ENCODE measurements at places on chromosomes 5 and 9.

DNA sequence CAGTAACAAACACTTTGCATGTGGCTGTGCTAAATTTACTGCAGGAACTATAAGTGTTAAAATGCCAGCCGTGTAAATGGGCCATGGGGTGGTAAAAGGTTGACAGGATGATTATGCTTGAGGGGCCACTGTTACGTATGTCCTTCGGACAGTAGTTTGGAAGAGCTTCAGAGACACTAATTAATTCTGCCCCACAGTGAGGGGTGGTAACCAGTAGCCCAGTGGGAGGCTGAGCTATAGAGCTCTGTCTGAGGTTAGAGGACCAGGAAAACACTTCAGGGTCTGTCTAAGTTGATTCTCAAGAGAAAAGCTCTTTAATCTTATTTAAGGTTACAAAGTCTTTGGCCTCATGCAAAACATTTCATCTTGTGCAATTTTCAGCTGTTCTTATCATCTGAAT lies 176.6 kb downstream of the DMRTA1 start:
- no peak for DNase-seq

DNA sequence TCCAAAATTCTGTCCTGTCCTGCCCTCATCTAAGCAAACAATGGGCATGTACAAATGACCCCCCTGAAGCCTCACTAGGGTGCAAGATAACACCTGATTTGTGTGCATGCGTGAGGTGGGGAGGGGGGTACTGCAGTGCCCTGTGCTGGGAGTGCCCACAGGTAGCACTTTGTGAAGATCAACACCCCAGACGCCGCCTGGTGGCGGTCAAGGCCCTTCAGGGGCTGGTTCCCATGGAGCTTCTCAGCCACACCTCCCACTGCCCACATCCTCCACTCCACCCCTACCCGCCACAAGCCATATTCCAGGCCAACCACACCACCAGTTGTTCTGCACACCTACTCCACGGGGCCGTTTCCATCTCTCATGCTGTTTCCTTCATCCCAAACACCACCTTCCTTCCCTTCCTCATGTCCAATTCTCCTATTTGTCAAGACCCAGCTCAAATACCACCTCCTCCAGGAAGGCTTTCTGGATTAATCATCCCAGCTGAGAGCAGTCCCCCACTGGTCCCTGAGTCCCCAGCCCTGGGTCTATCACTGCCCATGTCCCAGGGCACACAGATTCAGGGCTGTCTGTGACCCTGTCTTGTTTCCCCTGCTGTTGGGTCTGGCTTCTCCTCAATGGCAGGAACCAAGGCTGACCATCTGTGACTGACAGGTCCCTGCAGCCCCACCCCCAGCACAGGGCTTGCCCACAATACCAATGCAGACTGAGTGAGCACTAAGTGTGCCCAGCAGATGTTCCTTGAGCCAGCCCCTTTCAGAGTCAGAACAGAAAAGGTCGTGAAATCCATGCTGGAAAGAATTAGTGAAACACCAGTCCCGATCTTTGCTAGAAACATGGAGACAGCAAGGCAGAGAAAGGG lies 178.4 kb downstream of the PAX5 start:
- DNase-seq = no peak

DNA sequence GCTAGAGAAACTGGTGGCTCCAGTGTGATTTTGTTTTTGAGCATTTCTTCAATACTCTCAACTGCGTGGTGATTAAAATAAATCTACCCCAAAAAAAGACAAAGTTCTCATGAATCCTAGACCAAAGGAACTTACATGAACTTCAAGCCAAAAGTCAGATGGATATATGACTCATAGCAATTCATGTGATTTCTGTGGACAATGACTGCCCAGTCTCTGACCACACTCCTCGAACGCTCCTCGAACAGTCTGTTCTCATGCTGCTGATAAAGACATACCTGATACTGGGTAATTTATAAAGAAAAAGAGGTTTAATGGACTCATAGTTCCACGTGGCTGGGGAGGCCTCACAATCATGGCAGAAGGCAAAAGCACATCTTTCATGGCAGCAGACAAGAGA lies 46.4 kb upstream of the CEP78 start:
- no peak for DNase-seq

DNA sequence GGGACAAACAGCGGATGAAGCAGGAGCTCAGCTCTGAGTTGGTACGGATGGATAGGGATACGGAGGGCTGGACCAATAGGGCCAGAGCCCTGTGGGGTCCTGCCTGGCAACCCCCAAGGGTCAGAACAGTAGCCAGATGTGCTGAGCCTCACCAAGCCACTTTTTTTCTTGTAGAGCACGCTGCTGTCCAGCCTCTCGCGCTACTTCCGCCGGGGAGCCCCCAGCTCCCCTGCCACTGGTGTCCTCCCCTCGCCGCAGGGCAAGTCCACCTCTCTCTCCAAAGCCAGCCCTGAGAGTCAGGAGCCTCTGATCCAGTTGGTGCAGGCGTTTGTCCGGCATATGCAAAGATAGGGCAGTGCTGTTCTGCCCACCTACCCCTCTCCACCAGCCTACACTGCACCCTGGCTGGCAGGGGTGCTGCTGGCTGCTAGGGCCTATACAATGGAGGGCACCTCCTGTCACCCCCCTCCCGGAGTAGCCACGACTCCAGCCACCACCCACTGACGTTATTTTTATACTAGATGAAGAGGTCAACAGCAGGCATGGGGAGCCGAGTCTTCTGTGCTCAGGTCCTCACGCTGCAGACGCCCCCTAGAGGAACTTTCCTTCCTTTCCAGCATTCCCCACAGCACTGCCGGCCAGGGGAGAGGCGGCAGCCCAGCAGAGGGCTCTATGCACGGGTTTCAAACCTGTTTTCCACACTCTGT lies 21.6 kb downstream of the SH3GLB2 start:
- DNase-seq = peak; percentile 73

GRCh38 chr5:133753856-133754255 lies 141.5 kb upstream of the FSTL4 start:
- DNase-seq = no peak
